Hematopoietic multipotent progenitor cell treated with erythropoietin and hydrocortisone succinate and interleukin-3 and kit ligand, for 6 days (in vitro differentiated cells): ENCODE measurements at places on chromosomes 2 and 18.

DNA sequence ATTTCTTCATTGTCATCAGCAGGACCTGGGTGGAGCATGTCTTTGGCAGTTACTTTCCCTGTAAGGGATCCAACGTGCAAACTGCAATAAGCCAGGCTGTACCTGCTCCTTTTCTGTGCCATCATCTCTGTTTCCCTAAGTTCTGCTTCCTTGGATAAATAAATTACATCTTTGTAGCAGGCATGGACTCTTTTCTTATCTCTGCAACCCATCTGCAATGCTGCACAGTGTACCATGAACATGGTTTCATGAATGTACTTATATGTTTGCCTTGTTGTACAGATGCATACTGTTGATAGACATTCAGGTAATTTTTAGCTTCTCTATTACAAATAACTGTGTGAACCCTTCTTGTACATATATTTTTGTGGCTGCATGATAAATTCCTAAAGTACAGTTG, 616.7 kb upstream of the PIK3C3 start:
- no peak for DNase-seq

DNA sequence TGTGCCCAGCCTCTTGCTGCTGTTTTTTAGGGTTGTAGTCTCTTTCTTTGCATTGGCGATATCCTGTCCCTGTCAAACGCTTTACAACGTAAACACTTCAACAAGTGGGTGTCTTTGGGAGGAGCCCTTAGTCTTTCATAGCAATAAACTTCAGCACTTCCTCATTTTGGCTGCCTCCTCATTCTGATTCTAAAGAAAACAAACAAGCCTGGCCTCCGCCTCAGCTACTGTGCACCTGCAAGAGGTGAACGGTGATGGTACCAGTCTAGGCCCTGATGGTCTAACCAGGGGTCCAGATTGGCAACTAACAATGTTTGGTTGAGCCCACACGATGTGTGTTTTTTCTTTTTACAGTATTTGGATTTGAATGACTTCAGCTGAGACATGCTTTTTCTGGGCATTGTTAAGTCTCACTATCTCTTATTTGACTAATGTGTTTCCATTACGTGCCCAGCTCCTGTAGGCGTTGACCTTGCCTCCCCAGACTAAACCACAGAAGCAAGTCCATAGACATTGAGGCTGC, 53.2 kb upstream of the CUL3 start:
- DNase-seq = peak; percentile 48

DNA sequence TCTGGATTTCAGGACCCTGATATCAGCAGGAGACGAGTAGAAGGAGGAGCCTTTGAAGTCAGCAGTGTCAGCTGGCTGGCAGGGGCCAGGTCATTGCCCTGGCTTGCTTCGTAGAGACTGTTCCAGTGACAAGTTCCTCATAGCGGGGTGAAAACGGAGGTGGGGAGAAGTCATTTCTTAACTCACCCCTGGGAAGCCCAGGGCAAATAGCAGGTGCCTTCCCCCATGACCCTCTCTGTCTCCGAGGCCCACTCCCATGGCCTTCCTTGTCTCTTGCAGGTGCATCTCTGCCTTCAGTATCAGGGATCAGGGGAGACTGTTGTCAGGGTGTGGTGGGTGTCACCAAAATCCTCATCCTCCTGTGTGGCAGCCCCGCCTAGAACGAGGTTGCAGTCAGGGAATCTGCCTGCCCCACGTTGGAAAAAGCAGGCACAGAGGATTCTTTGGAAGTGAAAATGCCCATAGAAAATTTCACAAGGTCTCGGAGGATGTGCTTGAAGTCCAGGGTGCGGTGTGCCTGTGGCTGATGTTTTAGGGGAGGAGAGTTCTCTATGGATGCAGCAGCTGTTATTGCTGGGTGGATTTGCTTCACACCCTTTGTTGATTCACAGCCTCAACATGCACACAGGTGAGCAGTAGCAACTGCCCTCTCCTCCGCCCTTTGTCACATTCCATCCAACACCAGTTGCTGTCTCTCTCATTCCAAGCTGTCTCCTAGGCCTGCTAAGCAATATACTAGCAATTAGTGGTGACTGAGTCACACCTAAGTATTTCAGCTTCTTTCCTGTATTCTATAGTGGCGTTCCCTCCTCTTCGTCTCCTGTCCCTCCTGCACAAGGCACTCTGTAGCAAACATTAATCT, 142.6 kb upstream of the FHL2 start:
- DNase-seq = no peak

GRCh38 chr2:207725873-207726578, 14.6 kb downstream of the CCNYL1 start:
- no peak for DNase-seq

DNA sequence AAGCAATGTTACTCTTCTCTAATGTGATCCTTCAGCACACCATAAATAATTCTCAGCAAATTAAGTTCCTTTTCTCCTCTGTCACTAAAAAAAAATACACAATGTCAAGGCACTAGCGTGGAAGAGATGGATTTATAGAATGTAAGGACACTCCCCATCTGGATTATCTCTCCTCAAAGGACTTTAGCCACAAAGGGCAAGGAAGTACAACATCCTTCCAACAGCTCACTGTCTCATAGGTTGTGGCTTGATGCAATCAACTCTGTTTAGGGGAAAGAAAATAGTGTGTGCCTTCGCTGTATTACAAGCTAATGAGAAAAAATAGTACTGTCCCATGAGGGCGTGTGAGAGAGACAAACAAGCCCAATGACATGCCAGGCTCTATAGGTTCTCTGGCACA, 129.1 kb upstream of the DNMT3A start:
- no peak for DNase-seq

DNA sequence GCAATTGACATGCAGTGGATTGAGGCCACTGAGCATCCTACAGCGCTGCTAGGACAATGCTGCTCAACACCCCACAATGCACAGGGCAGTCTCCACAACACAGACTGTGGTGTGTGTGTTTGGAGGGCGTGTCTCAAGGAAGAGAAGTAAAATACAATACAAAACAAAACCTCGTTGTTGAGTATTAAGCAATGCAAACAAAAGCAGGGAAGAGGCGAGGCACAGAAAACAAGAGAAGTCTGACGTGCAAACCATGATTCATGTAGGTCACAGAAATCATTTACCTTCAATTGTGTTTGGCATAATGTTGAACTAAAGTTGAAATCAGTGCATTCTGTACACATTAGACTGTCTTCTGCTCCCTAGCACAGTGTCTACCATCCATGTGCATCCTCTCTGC, 260.9 kb downstream of the PHLPP1 start:
- DNase-seq = no peak

GRCh38 chr2:67164771-67165522, 232.2 kb upstream of the ETAA1 start:
- DNase-seq = no peak

GRCh38 chr2:102032368-102033030, 40.7 kb downstream of the IL1R2 start:
- no peak for DNase-seq

GRCh38 chr2:160916300-160916699, 243.9 kb upstream of the TANK start:
- DNase-seq = no peak

- DNase-seq = no peak
Observed at GRCh38 chr2:25062511-25062917, 20.6 kb downstream of the EFR3B start.

DNA sequence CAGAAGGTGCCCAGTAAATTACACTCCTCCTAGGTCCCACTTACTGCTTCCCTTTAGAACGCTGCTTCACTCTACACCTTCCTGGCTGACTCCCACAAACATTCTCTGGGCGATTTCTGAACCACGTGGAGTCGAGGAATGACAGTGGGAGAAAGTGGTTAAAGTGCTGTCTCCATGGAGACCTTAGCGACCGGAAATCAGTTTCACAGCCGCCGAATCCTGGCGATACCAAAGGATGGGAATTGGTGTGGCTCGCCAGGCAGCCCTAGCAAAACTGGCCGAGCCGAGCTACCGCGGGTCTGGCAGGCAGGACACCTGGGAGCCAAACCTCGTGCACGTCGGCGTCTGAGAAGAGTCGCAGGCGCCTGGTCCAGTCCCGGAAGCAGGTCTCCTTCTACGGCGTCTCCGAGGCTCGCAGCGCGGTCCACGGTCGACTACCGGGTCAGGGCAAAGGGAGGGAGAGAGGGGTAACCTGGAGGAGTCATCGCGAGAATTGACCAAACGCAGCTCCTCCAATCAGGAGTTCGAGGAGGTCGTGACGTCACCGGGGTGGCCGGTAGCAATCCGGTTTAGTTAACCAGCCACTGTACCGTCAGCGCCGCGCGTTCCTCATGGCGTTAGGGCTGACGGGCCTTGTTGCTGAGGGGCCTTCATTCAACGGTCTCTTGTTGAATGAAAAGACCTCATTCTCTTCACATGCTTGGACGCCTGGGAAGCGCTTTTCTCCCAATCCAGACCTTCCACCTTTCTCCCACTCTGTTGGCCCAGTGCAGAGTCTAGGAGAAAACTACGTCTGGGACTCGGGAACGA, at the start of gene THADA:
Gene THADA, minus strand, starts transcription at position 436 of the 810 bp plus-strand sequence. CDS start 3,646 bp downstream, outside the sequence.
- DNase-seq = peak; percentile 100
